ENCODE measurements at places on chromosomes 13 and 19.

GRCh38 chr19:45446944-45447343, 20.9 kb upstream of the FOSB start:
- no peak for DNase-seq
- no peak overlapping the region for H3K4me3 ChIP-seq
- no peak overlapping the region for H3K27ac ChIP-seq
- H3K36me3 ChIP-seq: peaks cover 3% of the 10 kb centered on the region
- H3K27me3 ChIP-seq: no peaks in the 10 kb centered on the region

GRCh38 chr19:850221-850978, 1.7 kb upstream of the ELANE start:
- peaks cover 14% of the 10 kb centered on the region for H3K27me3 ChIP-seq
- H3K4me3 ChIP-seq: no peak overlapping the region
- no peak overlapping the region for H3K27ac ChIP-seq
- H3K4me1 ChIP-seq: no peaks in the 10 kb centered on the region
- H3K36me3 ChIP-seq: no peaks in the 10 kb centered on the region
- no peak for DNase-seq

- no peak overlapping the region for H3K4me3 ChIP-seq
- no peaks in the 10 kb centered on the region for H3K27me3 ChIP-seq
- no peak overlapping the region for H3K27ac ChIP-seq
- H3K36me3 ChIP-seq: no peaks in the 10 kb centered on the region
- no peaks in the 10 kb centered on the region for H3K4me1 ChIP-seq
These were observed 606.7 kb upstream of the PCDH20 start for GRCh38 chr13:62022369-62022768.

GRCh38 chr13:76955193-76955592, 6.9 kb downstream of the ACOD1 start:
- H3K4me1 ChIP-seq: no peaks in the 10 kb centered on the region
- no peak for DNase-seq
- no peak overlapping the region for H3K4me3 ChIP-seq
- peaks cover under 1% of the 10 kb centered on the region for H3K36me3 ChIP-seq

DNA sequence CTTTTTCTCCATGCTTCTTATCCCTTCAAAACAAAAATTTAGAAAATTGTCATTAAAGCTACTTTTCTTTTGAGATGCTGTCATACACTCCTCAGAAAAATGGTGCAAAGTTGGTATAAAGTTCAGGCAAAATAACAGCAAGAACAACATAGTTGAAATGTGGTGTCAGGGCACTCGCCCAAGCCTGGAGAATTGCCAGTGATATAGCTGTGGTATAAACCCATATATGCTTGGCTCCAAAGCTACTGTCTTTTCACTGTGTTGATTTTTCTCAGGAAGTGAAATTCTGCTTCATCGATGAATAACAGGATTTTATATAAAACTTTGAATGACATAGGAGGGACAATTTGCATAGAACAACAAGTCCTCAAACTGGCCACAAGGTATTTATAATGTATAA, 2532.9 kb downstream of the PCDH9 start:
- no peak overlapping the region for H3K27ac ChIP-seq
- no peaks in the 10 kb centered on the region for H3K27me3 ChIP-seq
- H3K4me1 ChIP-seq: no peaks in the 10 kb centered on the region
- H3K4me3 ChIP-seq: no peak overlapping the region
- H3K36me3 ChIP-seq: no peaks in the 10 kb centered on the region

DNA sequence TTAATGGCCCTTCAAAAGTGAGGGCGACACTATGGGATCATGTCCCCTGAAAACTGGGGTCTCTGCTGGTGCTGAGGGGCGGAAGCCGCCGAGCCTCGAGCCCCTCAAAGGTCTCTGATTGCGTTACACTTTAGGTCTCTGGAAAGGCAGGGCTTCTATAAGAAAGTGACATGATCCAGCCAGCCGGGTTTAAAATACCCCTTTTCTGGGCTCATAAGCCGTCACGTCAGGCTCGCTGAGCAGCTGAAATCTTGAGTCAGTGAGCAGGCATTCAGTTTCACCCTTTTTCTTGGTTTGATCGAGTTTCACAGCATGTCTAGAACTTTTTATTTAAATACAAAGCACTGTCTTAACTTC, 600 bp upstream of the HMGB1 start:
- peak overlapping the region; percentile 100 for H3K27ac ChIP-seq
- H3K27me3 ChIP-seq: peaks cover 2% of the 10 kb centered on the region
- peaks cover 35% of the 10 kb centered on the region for H3K4me1 ChIP-seq
- H3K36me3 ChIP-seq: peaks cover 31% of the 10 kb centered on the region
- peak overlapping the region; percentile 96 for H3K4me3 ChIP-seq

DNA sequence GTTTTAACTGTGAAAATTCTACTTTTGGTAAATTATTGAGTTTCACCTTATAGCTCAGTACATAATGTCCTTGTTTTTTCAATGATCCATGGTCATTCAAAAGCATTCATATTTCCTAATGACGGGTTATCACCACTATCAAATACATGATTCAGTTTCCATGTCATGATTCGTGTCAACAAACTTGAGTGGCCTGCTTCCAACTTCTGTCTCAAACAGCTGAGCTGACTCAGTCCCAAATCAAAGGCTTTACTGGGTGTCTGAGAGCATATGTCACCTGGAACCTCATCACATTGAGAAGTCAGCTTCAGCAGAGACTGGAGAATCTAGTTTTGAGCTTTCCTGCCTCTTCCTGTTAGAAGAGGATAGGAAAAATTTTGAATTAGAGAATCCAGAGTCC, 40.3 kb upstream of the SGCG start:
- no peaks in the 10 kb centered on the region for H3K36me3 ChIP-seq
- H3K27ac ChIP-seq: no peak overlapping the region
- no peaks in the 10 kb centered on the region for H3K4me1 ChIP-seq
- H3K27me3 ChIP-seq: no peaks in the 10 kb centered on the region
- no peak overlapping the region for H3K4me3 ChIP-seq

DNA sequence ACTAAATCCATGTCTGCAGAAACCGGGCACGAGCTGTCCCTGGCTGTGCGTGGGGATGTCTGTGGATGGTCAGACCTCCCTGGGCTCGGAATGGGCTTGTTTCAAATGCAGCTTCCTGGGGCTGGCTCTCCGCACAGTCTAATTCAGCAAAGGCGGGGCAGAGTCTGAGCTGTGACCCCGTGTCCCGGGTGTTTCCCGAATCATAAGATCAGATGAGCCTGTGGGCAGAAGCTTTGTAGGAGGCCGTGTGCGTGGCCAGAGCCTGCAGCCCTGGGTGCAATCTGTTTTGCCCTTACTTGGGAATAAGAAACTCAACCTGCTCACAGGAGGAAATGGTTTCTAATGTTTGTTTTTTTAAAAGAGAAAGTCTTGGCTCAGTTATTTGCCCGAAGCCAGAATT, 13.9 kb upstream of the GNA11 start:
- H3K27ac ChIP-seq: no peak overlapping the region
- H3K4me3 ChIP-seq: no peak overlapping the region
- peaks cover 3% of the 10 kb centered on the region for H3K4me1 ChIP-seq
- DNase-seq: no peak
- H3K27me3 ChIP-seq: no peaks in the 10 kb centered on the region

- DNase-seq: no peak
- H3K27ac ChIP-seq: no peak overlapping the region
- H3K4me1 ChIP-seq: peaks cover 24% of the 10 kb centered on the region
- H3K36me3 ChIP-seq: peaks cover 29% of the 10 kb centered on the region
- H3K4me3 ChIP-seq: peak overlapping the region; percentile 85
These were observed 1.8 kb downstream of the SHKBP1 start for GRCh38 chr19:40578442-40578908.

DNA sequence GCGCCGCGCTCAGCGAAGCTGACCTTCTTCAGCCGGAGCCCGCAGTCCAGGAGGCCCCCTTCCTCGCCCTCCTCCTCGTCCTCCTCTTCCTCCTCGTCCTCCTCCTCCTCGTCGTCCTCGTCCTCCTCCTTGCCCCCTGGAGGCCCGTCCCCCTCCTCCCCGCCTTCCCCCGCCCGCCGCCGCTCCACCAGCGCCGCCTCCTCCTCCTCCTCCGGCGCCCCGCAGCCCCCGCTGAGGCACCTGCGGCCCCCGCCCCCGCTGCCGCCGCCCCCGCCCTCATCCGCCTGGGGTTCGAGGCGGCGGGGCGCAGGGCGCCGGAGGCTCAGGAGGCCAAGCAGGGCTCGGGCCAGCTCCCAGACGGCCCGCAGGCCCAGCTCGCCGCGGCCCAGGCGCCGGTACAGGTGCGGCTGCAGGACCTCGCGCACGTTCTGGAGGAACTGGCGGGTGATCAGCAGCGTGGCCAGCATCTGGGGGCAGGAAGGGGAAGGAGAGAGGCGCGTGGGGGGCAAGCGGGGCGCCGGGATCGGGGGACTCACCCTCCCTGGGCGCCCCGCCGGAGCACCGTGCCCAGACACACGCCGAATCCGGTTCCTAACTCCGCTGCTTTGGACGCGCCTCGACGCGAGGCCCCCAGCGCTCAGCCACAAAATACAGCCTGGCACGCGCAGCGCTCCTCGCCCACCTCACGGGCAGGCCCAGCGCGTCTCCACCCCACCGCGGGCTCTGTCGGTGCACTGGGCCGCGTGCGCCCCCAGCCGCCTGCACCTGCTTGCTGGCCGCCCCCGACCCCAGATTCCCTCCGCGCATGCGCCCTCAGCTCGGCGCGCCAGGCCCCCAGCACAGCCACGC, 5.9 kb downstream of the ANO8 start:
- H3K4me3 ChIP-seq: peak overlapping the region; percentile 32
- H3K27ac ChIP-seq: no peak overlapping the region
- peaks cover 26% of the 10 kb centered on the region for H3K4me1 ChIP-seq

- no peak for DNase-seq
- H3K27me3 ChIP-seq: peaks cover 79% of the 10 kb centered on the region
- no peak overlapping the region for H3K27ac ChIP-seq
- no peak overlapping the region for H3K4me3 ChIP-seq
These were observed 209.3 kb downstream of the KCNRG start for GRCh38 chr13:50224534-50224933.

DNA sequence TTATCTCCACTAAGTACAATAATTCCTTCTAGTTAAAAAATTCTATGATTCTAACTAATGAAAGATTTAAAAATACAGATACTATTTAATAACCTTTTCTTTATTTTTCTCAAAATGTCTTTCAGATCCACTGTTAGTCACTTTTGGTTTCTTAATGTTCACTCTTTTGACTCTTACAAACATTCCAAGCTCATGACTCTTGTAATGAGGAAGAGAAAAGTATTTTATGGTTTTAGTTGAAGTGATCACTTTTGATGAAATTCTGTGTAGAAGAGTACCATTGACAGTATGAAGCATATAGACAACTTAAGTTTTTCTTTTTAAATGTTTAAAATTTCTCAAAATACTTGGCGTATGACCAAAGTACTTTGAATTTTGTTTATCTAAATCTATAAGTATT, 27.8 kb downstream of the COG3 start:
- peaks cover 2% of the 10 kb centered on the region for H3K4me1 ChIP-seq
- peaks cover 41% of the 10 kb centered on the region for H3K36me3 ChIP-seq
- no peak overlapping the region for H3K4me3 ChIP-seq
- no peak overlapping the region for H3K27ac ChIP-seq
- no peaks in the 10 kb centered on the region for H3K27me3 ChIP-seq

- no peak for DNase-seq
- no peak overlapping the region for H3K4me3 ChIP-seq
- H3K36me3 ChIP-seq: no peaks in the 10 kb centered on the region
- H3K27ac ChIP-seq: no peak overlapping the region
- H3K4me1 ChIP-seq: peaks cover 41% of the 10 kb centered on the region
These were observed 9.9 kb downstream of the PTH2 start for GRCh38 chr19:49413348-49413747.

DNA sequence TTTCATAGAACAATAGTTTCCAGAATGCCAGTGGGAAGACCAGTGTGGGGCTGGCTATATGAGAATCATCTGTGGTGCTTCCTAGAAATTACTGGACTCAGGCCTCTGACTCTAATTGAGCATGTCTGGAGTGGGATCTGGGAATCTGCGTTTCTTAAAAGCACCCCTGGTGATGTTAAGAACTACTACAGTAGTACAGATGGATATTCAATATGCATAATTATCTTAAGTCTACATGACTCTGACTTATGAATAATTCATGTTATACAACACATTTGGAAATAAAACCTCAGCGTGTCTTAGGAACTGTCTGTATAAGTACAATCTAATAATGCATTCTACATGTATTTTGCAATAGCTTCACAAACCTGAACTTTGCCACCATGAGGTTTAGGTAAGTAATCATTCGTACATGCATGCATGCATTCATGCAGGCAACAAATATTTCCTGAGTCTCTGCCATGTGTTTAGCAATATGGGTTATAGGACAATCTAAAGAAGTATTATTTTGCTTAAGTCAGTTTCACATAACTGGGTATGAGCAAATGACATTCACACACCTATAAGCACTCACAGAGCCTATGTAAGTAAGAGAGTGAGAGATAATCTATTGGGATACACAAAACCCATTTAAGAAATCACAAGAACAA, 62.0 kb downstream of the EPSTI1 start:
- H3K4me3 ChIP-seq: no peak overlapping the region
- H3K27me3 ChIP-seq: no peaks in the 10 kb centered on the region
- no peak for DNase-seq
- no peak overlapping the region for H3K27ac ChIP-seq

DNA sequence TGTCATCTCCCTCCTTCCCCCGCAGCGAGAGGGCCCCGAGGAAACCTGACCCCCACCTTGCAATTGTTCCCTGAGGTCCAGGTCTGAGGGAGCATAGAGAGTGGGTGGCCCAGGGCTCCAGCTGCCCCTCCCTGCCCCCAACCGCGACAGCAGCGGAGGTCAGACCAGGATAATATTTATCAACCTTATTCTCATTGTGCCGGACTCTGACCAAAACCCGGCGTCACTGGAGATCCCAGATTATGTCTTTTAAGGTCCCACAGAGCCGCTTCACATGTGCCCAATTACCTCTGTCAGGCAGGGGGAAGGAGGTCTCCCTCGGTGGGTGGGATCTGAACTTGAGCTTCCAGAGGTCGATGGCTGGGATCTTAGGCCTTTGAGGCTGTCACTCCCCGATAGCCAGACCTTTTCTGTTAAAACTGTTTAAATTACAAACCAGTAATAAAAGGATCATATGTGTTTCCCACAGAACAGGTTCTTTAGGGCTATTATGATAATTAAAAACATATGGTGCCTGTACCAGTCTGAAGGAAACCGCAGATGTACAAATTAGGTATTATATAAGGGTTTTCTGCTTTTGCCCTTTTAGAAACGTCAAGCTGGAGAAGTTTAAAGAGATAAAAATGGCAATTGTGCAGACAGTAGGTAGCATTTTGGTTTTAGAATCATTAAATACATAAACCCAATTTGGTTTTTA, 195.5 kb downstream of the ZNF536 start:
- no peak for DNase-seq
- no peaks in the 10 kb centered on the region for H3K4me1 ChIP-seq
- no peak overlapping the region for H3K27ac ChIP-seq

GRCh38 chr13:59842507-59842906, 321.2 kb downstream of the DIAPH3 start:
- no peak overlapping the region for H3K4me3 ChIP-seq
- no peaks in the 10 kb centered on the region for H3K27me3 ChIP-seq

DNA sequence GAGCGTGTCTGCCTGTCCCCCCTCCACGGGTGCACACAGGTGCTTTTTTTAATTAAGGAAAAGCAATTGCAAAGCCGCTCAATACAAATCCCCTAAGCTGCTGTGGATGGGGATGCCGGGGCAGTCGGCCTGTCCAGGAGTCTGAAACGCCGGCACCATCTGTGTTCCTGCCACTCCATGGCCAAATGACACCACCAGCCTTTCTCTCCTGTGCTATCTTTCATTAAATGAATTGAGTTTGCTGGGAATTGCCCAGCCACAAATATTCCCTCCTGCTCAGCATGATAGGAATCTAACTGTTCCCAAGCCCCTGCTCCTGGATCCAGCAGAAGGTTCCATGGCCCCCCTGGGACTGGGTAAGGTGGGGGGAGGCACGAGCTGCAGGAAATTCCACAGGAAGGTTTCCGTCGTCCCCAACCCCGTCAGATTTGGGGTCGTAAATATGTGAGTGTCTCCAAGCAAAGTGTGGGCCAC, 139.2 kb downstream of the KDM4B start:
- H3K36me3 ChIP-seq: peaks cover 5% of the 10 kb centered on the region
- no peak overlapping the region for H3K27ac ChIP-seq
- no peaks in the 10 kb centered on the region for H3K4me1 ChIP-seq
- no peak for DNase-seq
- H3K4me3 ChIP-seq: no peak overlapping the region

Data from activated CD4-positive, alpha-beta memory T cell treated with anti-CD3 and anti-CD28 coated beads, Interleukin-2, amount 10 ng/mL, durations not matched to agents 7 days and 5 days (primary cell).